Esophagus mucosa (tissue), 1 donor: ENCODE measurements at places on chromosomes 1 and 21.

DNA sequence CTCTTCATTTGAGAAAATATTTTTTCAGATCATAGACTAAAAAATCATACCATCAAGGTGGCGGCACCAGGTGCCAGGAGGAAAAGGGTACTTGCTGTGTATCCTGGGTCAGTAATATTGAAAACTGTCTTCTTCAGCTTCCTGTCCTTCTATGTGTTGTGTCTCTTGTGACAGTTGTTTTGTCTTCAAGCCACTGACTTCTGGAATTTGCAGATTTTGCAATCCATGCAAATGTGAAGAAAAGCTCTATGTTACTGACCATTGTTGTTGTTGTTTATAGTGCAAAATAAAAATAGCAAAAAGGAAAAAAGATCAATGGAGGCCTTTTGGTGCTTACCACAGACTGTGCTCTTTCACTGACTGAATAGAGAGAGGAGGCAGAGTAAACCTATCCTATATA lies 83.2 kb upstream of the RHOU start:
- ATAC-seq = no peak

- ATAC-seq = no peak
These were observed 52.2 kb downstream of the FGGY start for GRCh38 chr1:59349101-59349500.

- peak; percentile 21 for ATAC-seq
These were observed 8.8 kb upstream of the SRP9 start for GRCh38 chr1:225768662-225769426.

GRCh38 chr1:116847190-116847589 lies 62.5 kb upstream of the PTGFRN start:
- ATAC-seq = no peak

GRCh38 chr1:54979327-54979891 lies 1.0 kb upstream of the TMEM61 start:
- ATAC-seq = no peak

GRCh38 chr1:165807613-165808012 lies 19.8 kb upstream of the UCK2 start:
- ATAC-seq = no peak

- peak; percentile 80 for ATAC-seq
These were observed 21.4 kb downstream of the CLIC6 start for GRCh38 chr21:34690041-34690792.

DNA sequence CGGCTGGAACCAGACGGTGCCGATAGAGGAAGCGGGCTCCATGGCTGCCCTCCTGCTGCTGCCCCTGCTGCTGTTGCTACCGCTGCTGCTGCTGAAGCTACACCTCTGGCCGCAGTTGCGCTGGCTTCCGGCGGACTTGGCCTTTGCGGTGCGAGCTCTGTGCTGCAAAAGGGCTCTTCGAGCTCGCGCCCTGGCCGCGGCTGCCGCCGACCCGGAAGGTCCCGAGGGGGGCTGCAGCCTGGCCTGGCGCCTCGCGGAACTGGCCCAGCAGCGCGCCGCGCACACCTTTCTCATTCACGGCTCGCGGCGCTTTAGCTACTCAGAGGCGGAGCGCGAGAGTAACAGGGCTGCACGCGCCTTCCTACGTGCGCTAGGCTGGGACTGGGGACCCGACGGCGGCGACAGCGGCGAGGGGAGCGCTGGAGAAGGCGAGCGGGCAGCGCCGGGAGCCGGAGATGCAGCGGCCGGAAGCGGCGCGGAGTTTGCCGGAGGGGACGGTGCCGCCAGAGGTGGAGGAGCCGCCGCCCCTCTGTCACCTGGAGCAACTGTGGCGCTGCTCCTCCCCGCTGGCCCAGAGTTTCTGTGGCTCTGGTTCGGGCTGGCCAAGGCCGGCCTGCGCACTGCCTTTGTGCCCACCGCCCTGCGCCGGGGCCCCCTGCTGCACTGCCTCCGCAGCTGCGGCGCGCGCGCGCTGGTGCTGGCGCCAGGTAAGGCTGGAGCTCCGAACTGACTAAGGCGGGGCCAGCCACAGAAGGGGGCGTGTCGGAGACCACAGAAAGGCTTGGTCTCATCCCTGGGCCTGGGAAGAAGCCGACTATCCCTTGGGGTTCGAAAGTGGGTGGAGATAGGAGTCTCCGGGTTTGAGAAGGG lies 486 bp downstream of the SLC27A3 start:
- ATAC-seq = peak; percentile 62

DNA sequence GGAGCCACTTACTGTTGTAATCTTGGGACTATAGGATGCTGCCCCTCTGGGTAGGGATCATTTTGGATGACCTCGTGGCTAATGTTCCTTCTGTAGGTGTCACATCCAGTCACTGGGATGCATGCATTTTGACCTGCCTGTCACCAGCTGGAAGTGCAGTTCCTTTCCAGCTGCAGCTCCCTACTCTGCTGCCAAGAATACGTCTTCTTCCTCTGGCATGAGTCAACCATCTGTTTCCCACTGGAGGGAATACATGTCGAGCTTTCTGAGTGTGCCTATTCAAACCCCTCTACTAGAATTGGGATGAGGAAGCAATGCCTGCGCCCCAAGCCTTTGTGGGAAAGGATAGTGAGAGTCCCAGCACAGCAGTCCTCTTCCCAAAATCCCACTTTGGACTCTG lies 415.5 kb upstream of the ADAMTS5 start:
- no peak for ATAC-seq

DNA sequence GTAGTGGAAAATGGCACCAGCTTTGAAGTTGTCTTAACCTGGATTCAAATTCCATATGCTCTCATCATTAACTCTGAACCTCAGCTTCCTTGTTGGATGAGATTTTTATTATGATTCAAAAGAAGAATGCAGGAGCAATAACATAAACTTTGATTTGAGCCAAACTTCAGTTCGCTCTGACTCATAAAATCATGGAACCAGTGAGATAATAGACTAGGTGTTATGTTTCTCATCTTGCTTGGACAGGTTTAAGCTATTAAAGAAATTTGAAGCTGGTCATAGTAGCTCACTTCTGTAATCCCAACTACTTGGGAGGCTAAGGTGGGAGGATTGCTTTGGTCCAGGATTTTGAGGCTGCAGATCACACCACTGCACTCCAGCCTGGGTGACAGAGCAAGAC lies 172.8 kb downstream of the CLEC20A start:
- ATAC-seq = peak; percentile 87

- ATAC-seq = no peak
These were observed 178.3 kb downstream of the RERE start for GRCh38 chr1:8639148-8639547.

DNA sequence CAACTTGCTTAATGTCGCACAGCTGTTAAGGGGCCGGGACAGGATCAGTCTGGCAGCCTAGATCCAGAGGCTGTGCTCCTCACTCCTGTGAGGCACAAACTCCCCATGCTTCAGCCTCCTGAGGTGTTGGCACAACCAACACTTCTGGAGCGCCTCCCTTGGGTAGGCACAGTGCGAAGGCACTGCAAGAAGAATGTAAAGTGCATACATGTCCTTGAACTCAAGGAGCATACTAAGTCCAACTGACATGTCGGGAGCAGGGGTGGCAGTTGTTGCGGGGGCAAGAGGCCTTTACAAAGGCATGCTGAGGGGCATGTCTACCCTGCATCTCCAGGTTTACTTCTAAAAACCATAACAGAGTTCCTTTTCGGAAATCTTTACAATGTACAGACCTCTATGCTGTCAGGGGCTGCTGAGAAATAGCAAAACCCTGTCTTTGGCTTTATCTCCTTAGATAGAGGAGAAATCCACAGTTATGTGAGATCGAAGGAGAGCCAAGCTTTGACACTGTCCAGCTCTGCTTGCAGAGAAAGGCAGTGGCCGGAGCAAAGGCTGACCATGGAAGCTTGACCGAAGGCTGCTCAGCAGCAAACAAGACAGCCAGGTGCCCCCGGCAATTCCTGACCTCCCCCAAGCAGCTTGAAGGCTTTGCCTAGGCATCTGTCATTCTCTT lies 93.9 kb downstream of the CDC7 start:
- ATAC-seq = no peak

DNA sequence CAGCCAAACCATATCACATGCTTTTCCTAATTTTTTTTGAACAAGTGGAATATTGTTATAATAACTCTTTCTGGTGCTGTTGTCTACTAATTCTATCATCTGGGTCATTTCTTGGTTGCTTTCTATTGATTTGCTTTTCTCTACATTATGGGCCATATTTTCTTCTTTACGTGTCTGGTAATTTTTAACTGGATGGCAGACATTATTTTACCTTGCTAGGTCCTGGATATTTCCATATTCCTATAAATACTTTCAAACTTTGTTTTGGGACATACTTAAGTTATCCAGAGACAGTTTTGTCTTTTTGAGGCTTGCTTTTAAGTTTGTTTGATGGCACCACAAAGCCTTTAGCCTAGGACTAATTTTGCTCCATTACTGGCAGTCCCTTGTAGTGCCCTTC lies 11.3 kb downstream of the HS2ST1 start:
- ATAC-seq = no peak

DNA sequence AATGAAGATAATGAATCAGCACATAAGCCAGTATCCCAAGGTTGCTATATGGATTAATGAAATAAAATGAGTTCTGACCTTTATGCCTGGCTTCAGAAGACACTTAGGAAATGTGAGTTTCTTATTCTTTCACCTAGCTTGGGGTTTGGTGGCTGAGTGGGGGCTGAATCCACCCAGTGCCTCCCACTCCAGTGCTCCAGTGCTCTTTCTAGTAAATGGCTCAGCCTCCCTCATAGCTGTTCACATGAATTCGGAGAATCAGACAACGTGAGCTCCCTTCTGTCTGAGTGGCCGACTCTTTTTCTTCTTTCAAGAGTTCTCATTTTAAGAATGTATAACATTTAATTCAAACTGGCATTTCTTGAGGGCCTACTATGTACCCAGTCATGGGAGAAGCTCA lies 43.5 kb downstream of the TRABD2B start:
- no peak for ATAC-seq

- no peak for ATAC-seq
These were observed 103.9 kb upstream of the EDN2 start for GRCh38 chr1:41588334-41588875.

- peak; percentile 29 for ATAC-seq
These were observed 34.2 kb upstream of the ABCD3 start for GRCh38 chr1:94383966-94384408.

DNA sequence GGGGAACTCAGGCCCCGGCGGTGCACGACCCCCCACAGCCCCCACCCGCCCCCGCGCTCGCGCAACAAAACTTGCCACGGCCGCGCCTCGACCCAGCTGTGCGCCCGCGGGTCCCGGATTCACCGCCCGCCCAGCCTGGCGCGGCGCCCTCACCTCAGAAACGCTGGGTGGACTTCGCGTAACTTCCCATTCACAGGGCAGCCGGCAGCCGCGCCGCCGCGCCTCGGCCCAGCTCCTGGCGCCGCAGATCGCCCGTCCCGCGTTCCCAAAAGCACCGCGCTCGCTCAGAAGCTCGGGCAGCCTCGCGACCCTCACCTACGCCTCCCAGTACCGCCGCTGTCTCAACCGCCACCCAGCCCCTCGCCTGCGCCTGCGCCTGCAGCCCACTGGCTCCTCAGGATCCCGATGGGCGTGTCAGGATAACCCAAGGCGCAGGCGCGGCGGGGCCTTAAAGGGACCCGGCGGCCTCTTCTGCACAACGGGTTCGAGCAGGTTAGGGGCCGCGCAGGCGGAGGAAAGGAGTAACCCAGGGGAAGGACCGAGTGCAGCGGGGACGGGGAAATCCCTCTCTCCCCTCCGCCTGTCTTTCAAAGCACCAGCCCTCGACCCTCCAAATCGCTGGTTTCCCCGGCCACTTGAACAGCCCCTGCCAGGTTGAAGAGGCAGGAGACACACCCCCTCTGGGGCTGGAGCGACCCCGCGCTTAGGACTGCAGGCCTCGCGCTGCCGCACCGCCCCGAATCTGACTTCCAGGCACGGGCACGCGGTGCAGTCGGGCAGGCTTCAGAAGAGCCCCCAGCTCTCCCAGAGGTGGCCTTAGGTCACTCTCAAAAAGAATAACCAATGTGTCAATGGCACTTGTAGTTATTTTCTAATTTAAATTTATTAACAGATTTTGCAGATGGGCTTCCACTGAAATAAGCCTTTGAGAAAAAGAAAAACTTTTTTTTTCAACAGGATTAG lies at the start of gene NBPF1:
Gene NBPF1 (minus strand): TSS at position 380 of the 963 bp plus-strand sequence.
- peak; percentile 92 for ATAC-seq

DNA sequence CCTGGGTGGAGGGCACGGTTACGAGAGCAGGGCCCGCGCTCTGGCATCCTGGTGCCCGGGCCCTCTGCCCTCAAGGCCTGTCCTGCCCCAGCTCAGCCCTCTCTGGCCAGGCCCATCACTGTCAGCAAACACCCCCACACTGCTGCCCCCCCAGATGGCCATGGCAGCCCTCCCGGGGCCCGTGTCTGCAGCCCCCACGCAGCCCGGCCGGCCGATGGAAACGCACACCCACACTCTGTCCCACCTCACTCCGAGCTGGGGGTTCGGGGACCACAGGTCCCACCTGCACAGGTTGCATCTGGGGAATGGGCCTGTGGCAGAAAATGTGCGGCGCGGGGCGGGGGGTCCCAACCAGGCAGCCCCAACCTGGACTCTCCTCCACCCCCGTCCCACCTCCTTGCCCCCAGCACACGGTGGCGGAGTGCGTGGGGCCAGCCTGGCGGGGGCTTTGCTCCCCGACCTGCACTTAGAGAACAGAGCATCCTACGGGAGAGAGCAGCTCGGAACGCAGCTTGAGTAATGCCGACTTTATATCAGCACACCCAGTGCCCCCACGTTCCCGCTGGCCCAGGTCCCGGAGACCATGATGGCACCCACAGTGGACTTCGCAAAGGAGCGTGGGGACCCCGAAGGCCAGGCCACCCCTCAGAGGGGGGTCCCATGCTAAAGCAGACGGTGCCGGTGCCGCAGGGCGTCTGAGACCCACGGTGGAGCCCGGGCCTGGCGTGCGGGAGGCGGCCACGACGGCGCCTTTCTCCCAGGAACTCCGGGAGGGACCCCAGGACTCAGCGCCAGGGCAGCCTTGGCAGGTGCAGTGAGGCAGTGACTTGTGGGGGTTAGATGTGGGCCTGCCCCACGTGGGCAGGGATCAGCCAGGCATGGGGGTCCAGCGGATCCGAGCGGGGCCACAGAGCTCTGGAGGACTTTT lies 7.5 kb upstream of the RNF223 start:
- no peak for ATAC-seq

GRCh38 chr1:183241471-183241870 lies 55.4 kb downstream of the LAMC2 start:
- ATAC-seq = no peak

GRCh38 chr1:225637651-225638199 lies 15.2 kb downstream of the ENAH start:
- ATAC-seq = no peak

DNA sequence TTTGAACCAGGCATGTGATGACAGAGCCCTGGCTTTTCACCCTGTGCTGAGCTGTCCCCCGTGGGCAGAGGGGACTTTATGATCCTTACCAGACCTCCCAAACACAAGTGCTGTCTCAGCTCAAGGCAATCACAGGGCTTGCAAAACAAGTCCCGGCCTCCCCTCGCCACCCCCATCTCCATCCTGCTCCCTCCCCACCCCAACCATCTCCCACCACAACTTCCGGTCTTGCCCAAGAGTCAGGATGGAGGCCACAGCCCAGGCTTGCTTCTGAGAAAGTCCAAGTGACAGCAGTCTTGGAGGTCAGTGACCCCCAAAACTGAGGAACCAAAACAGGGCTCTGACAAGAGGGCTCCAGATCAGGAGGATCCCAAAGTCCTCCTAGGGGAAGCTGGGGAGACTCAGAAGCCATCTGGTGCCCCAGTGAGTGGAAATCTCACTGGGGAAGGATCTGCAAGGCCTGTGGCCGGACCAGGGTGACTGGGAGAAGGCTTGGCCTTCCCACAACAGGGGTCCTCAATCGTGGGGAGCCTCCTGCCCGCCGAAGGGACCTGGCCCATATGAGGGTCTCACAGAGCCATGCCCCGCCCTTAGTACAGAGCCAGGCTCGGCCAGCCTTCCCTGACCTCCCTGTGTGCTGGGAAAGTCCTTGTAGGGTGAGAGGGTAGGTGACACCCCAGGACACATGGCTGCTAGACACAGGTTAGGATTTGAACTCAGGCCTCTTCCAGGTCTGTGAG lies 4.5 kb upstream of the SDC3 start:
- ATAC-seq = no peak
